Stimulated activated CD4-positive, alpha-beta T cell treated with anti-CD3 and anti-CD28 coated beads, Interleukin-15, amount 100 ng/mL, for 1 hour (primary cell): ENCODE measurements at places on chromosomes 12 and 14.

DNA sequence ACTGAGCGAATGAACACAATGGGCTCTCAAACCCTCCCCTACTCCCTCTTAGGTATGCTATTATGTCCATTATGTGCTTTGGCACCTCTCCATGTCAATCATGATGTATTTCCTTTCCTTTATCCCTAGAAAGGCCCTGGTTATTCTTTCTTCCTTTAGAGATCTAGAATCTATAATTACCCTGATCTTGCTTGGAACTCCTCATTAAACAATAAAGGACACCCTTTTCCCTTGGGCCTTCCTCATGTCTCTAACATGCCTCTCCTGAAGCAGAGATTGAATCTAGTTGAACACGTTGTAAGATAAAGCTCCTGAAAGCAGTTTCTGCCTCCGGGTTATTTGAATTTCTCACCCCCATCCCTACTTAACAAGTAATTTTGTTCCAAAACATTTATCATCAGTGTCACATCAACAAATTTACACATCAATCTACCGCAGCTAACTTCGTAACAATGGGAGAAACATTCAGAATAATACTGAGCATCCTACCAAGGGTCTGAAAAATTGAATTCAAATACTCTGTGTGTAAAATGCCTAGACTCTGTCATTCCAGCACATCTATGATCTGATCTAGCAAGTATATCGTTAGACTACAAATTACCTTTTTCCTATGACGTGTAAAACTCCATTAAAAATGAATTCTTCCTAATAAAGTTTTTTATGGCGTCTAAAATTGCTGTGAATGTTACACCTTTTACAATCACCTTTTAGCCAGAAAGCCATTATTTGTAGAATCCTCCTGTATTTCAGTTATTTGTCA, 5.4 kb downstream of the USP44 start:
- DNase-seq: no peak

DNA sequence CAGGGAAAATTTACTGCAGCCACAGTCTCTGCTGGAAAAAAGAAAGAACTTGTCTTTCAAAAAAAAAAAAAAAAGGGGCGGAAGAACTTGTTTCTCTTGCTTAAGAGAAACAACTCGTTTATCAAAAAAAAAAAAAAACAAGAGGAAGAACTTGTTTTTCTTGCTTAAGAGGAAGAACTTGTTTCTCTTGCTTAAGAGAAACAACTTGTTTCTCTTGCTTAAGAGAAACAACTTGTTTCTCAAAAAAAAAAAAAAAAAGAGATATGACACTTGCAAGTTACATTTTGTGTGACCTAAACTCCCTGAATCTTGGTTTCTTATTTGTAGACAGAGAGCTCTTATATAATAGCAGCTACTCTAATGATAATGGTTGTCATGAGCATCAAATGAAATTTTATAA, 44.7 kb upstream of the USP15 start:
- no peak for DNase-seq

DNA sequence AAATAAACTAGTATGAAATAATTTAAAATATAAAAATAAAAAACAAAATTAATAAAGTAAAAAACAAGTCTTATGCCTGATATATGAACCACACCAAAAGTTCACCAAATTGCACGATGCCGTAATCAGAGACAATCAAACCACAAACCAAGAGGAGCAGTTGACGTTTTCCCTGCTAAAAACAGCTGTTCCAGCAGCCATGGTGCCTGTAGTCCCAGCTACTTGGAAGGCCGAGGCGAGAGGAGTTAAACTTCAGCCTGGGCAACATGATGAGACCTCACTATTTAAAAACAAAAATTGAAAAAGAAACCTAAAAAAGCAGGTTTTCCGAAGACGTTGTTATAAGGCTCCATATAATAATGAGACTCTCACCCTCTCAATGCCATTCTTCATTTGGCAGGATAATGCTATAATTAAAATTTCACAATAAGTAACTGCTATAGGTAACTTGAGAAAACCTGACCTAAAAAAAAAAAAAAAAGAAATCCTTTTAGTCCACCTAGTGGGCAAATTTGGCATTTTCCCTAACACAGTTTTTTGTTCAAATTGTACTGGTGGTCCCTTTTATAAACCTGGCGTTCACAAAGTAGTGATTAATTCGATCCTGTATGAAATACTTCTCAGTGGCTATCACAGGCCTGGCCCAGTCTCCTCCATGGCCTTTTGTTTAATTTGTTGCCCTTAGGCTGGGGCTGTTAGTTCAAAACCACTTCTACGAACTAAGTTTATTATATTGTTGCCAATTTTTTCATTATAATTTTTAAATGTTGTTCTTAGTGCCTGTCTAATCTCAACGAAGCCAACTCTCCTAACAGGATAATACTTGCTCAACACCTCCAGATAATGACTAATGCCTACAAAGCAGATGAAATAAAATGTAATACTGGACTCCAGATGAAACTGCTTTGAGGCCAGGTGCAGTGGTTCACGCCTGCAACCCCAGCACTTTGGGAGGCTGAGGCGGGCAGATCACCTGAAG, 62.1 kb downstream of the TNFAIP2 start:
- DNase-seq: no peak

- DNase-seq: no peak
These were observed 74.8 kb upstream of the DICER1 start for GRCh38 chr14:95231966-95232633.

DNA sequence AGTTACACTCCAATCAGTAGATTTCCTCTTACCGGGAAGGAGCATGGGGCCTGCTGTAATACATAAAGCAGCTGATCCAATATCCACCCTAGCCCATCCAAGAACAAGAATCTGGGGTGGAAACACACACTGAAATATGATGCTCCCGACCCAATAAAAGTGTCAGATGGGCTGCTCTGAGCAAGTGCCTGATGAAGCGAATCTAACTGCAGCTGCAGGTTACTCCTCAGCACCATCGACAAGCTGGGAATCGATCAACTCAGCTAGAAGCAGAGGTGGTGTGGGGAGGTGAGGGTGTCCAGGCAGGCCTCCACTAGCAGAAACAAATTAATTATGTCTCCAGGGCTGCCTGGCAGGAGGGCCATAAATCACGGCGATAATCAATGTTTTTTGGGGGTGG, 64.0 kb upstream of the WSCD2 start:
- no peak for DNase-seq

DNA sequence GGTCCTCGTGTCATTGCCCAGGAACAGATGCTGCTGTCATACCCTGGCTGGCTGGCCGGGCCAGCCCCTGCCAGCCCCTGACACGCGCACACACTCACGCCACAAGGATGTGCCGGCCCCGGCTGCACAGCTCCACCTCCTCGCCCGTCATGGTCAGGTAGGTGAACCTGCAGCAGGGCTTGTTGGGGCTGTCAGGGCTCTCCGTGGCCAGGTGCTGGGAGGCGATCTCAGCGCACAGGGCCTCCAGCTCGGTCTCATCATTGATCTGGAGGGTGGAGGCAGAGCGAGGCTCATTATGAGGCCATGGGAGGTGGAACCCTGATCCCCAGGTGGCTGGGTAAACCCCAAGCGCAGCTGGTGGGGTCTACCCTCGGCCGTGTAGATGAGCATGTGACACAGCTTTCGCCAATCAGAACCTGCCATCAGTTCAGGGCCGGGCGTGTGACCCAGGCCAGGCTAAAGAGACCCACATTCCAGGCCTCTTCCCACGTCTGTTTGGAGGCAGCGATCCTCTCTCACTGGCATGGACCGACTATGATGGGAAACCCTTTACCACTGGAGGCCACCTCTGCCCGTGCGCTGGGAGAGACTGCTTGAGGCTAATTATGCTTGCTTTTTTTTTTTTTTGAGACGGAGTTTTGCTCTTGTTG, 38.8 kb downstream of the TRAFD1 start:
- DNase-seq: no peak
